ENCODE measurements at places on chromosomes 12 and 14.

DNA sequence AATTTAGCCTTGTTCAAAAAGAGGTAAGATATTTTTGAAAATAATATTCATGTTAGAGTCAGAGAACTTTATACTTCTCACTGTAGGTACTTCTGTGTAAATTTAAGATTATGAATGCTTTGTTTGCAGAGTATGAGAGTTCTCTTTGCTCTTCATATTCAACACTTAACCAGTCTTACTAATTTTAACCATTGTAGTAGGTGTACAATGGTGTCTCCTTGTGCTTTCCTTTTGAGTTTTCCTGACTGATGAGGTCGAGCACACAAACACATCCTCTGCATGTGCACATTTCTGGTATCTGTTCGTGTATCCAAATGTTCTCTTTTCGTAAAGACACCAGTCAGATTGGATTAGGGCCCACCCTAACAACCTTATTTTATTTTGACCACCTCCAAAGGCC lies 45.8 kb downstream of the MIA2 start:
- no peak for DNase-seq

DNA sequence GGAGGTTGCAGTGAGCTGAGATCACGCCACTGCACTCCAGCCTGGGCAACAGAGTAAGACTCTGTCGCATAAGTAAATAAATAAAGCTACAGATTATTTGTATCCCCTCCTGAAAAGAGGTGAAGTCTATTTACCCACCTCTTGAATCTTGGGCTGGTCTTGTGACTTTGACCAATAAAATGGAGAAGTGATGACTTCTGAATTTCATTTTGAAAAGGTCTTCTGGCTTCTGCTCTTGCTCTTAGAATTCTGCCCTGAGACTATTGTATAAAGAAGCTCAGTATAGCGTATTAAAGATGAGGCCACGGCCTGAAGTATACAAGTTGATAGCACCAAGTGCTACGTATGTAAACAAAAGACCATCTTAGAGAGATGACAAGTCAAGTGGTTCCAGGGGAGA lies 88.3 kb upstream of the AMN1 start:
- no peak for DNase-seq

GRCh38 chr12:118432812-118433545 lies 56.6 kb downstream of the SUDS3 start:
- DNase-seq, result no peak

DNA sequence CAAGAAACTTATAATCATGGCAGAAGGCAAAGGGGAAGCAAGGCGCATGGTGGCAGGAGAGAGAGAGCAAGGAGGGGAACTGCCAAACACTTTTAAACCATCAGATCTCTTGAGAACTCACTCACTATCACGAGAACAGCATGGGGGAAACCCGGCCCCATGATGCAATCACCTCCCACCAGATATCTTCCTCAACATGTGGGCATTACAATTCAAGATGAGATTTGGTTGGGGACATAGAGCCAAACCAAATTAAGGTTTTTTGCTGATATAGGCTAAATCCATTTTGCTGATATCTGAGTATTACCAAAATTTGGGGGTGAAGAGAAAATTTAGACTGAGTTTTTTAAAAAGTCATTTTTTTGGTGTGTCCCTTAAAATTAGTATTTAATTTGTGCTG lies 54.9 kb upstream of the TMX1 start:
- DNase-seq, result no peak

DNA sequence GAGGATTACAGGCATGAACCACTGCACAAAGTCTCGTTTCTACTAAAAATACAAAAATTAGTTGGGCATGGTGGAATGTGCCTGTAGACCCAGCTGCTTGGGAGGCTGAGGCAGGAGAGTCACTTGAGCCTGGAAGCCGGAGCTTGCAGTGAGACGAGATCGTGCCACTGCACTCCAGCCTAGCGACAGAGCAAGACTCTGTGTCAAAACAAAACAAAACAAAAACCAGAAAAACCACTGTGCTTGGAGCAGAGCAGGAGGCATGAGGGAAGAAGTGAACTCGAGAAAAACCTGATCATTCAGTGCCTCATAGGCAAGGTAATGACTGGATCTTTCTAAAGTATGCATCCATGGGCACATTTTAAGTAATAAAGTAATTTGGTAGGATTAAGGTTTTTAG lies 487.8 kb downstream of the KCNH5 start:
- no peak for DNase-seq
